ENCODE measurements at places on chromosomes 2 and 18.

- DNase-seq: no peak
Measured at GRCh38 chr18:62069556-62069955, 117.3 kb downstream of the PIGN start.

DNA sequence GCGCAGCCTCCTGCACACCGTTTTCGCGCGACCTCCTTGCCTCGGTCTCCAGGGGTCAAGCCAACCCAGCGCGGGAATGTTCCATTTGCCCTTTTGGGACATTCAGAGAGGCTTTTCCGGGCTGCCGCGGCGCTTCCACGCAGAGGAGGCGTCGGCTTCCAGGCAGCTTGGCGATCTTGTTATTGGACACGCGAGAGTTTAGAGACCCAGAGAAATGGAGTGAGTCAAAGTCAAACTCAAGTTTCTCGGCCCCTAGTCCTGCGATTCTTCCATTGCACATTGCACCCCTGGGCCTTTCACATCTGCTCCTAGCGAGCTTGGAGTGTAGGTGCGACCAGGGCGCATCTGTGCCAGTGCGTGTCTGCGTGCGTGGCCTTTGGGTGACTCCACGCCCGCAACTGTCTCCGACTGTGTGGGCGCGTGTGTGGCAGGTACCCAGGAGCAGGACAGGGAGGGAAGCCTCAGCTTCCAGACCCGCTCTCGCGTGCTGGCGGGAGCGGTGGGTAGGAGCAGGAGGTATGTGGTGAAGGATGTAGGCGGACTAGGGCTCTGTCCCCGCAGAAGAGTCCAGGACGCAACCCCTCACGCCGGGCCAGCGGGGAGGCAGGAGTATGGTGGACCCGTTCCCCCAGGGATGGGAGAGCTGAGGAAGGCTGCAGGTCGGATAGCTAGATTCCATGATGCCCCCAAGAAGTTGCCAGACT, 13.5 kb downstream of the SIX3 start:
- no peak for DNase-seq

GRCh38 chr2:48318116-48318515, 211.8 kb upstream of the STON1 start:
- DNase-seq: no peak

- DNase-seq: no peak
Measured at GRCh38 chr2:42050703-42051542, 3.1 kb downstream of the PKDCC start.

- DNase-seq: no peak
Measured at GRCh38 chr2:101720732-101721131, 23.2 kb downstream of the MAP4K4 start.

GRCh38 chr2:7672027-7672684, 754.9 kb downstream of the RNF144A start:
- DNase-seq: peak; percentile 43
